Pancreas (tissue), 10 donors: ENCODE measurements at places on chromosomes 13 and 19. TPM values are rescaled to one million over a fixed set of nuclear protein-coding genes. Genes with fewer than 3 reads are reported as not detected.
A peak's percentile ranks its signal among the peaks of the same experiment; 100 is the strongest.

Gene CEACAM20
- total RNA-seq, result not detected

DNA sequence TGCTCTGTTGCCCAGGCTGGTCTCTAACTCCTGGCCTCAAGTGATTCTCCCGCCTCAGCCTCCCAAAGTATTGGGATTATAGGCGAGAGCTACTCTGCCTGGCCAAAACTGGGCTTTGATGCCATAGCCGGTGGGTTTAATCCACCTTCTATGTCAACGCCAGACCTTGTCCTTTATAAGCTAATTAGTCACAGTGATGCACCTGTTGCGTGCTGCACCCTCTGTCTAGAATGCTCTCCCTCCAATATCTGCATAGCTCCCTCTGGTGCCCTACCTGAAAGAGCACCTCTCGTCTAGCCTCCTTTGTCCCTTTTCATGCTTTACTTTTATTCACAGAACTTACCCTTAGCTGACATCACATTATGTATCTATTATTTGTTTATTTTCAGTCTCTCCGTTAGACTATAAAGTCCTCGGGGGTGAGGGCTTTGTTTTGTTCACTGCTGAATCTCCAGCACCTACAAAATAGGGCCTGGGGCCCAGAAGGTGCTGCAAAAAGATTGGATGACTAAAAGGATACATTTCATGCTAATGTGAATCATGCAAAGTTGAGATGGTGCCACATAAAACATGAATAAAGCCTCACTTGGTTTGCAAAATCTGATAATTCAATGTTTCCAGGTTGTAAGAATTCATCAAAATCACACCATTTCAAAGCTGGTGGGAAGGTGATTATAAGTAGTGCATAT is 148.1 kb downstream of the USP12 start:
- H3K36me3 ChIP-seq, result no peaks in the 10 kb centered on the region
- H3K4me1 ChIP-seq, result no peaks in the 10 kb centered on the region
- no peak overlapping the region for H3K27ac ChIP-seq
- DNase-seq, result no peak
- no peak overlapping the region for H3K4me3 ChIP-seq
- no peaks in the 10 kb centered on the region for H3K27me3 ChIP-seq

DNA sequence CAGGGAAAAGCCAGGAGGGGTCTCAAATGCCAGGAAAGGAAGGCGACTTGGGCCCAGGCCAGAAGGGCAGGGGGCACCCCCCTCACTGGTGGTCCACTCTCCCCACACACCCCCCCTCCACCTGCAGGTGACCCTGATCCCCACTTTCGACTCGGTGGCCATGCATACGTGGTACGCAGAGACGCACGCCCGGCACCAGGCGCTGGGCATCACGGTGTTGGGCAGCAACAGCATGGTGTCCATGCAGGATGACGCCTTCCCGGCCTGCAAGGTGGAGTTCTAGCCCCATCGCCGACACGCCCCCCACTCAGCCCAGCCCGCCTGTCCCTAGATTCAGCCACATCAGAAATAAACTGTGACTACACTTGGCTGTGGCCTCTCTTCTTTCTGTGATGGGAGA is 14.9 kb downstream of the MAP1S start:
- H3K27me3 ChIP-seq, result no peaks in the 10 kb centered on the region
- DNase-seq, result no peak
- H3K36me3 ChIP-seq, result no peaks in the 10 kb centered on the region
- H3K4me1 ChIP-seq, result no peaks in the 10 kb centered on the region

Gene NXNL1
- not detected for total RNA-seq

GRCh38 chr19:39733841-39734240 is 4.0 kb downstream of the CLC start:
- no peak overlapping the region for H3K4me3 ChIP-seq
- no peaks in the 10 kb centered on the region for H3K27me3 ChIP-seq
- H3K36me3 ChIP-seq, result no peaks in the 10 kb centered on the region

DNA sequence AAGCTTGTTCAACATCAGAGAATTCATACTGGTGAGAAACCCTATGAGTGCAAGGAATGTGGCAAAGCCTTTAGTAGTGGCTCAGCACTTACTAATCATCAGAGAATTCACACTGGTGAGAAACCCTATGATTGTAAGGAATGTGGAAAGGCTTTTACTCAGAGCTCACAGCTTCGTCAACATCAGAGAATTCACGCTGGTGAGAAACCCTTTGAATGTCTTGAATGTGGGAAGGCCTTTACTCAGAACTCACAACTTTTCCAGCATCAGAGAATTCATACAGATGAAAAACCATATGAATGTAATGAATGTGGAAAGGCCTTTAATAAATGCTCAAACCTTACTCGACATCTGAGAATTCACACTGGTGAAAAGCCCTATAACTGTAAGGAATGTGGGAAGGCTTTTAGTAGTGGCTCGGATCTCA is 25.2 kb downstream of the ZNF383 start:
- no peak overlapping the region for H3K27ac ChIP-seq
- no peaks in the 10 kb centered on the region for H3K27me3 ChIP-seq
- no peaks in the 10 kb centered on the region for H3K4me1 ChIP-seq
- H3K4me3 ChIP-seq, result no peak overlapping the region

DNA sequence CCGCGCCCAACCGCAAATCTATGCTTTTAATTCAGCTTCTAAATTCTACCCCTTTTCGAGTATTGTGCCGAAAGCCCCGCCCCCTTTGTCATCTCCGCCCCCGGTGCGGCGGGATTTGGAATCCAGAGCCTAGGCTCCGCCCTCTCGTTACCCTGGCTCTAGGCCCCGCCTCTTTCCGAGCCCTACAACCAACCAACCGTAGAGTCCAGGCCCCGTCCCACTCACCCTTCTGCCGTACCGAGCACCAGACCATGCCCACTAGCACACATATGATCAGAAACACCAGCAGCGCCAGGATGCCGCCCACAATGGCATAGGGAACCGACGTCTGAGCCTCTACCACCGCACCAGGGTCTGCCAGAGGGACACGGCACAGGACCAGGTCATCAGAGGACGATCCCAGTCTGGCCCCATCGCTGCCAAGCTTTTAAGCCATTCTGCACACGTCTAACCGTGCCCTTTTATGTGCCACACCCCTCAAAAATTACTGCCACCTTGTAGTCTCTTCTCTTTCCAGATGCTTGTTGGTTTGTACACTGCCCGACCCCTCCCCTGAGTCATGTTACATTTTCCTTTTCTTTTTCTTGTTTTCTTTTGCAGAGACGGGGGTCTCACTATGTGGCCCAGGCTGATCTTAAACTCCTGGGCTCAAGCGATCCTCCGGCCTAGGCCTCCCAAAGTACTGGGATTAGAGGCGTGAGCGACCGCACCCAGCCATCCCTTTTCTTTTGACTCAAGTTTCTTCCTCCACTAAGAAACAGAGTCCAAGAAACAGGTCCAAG is 4.7 kb upstream of the ZNF428 start:
- H3K27me3 ChIP-seq, result no peaks in the 10 kb centered on the region
- H3K4me3 ChIP-seq, result no peak overlapping the region
- no peak overlapping the region for H3K27ac ChIP-seq
- H3K4me1 ChIP-seq, result no peaks in the 10 kb centered on the region
- DNase-seq, result no peak

DNA sequence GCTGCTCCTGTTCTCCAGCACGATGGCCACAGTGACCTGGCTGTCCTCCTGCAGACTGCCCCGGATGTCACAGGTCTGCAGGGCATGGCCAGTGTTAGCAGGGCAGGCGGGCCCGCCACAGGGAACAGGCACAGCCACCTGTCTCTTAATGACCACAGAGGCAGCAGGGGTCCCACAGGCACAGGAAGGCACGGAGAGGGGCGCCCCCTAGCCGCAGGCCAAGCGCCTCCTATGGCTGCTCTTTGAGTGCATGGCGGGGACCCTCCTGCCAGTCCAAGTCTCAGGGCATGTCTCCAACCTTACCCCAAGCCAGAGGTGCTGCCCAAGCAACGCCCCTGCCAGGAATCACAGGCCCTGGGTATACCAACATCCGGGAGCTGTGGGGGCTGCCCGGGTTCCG is 14.1 kb downstream of the IZUMO4 start:
- peaks cover 67% of the 10 kb centered on the region for H3K36me3 ChIP-seq
- no peak overlapping the region for H3K4me3 ChIP-seq
- no peaks in the 10 kb centered on the region for H3K27me3 ChIP-seq
- no peaks in the 10 kb centered on the region for H3K4me1 ChIP-seq
- peak; percentile 21 for DNase-seq
